ENCODE measurements at places on chromosomes 2 and 18. TPM values are rescaled to one million over a fixed set of nuclear protein-coding genes. Genes with fewer than 3 reads are reported as not detected.
A peak's percentile ranks its signal among the peaks of the same experiment; 100 is the strongest.

- no peak overlapping the region for H3K4me3 ChIP-seq
- no peaks in the 10 kb centered on the region for H3K4me1 ChIP-seq
- H3K27me3 ChIP-seq: no peaks in the 10 kb centered on the region
Observed at GRCh38 chr2:230471074-230471473, 55.1 kb downstream of the SP100 start.

- no peaks in the 10 kb centered on the region for H3K4me1 ChIP-seq
- no peaks in the 10 kb centered on the region for H3K27me3 ChIP-seq
- no peak overlapping the region for H3K27ac ChIP-seq
- no peaks in the 10 kb centered on the region for H3K36me3 ChIP-seq
- DNase-seq: no peak
- no peak overlapping the region for H3K4me3 ChIP-seq
Observed at GRCh38 chr18:64983497-64984238, 767.1 kb upstream of the CDH7 start.

DNA sequence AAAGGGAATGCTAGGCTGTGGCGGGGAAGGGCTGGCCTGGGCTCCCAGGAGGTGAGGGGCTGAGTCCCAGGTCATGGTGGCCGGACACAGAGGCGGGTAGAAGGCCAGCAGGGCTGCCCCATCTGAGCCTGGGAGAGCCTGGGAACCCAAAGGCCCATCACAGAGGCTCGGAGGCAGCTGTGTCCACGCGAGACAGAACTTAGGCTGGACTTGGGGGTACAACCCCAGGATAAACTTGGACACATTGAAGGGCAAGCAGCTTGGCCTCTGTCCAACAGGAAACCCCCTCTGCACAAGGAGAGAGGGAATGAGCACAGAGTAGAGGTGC is 95.9 kb downstream of the ZFP36L2 start:
- H3K27ac ChIP-seq: peak overlapping the region; percentile 63
- peaks cover 36% of the 10 kb centered on the region for H3K4me1 ChIP-seq
- H3K36me3 ChIP-seq: no peaks in the 10 kb centered on the region
- no peak for DNase-seq
- H3K27me3 ChIP-seq: no peaks in the 10 kb centered on the region
- no peak overlapping the region for H3K4me3 ChIP-seq

FAM237A gene
- total RNA-seq: not detected

AQP12B gene
- 9.6 TPM for total RNA-seq

KRTCAP3 gene
- total RNA-seq: 147 TPM

CYP27A1 gene
- total RNA-seq: 54.0 TPM

GRCh38 chr2:104539649-104540048 is 314.3 kb upstream of the POU3F3 start:
- DNase-seq: no peak
- no peaks in the 10 kb centered on the region for H3K27me3 ChIP-seq
- H3K27ac ChIP-seq: no peak overlapping the region
- no peak overlapping the region for H3K4me3 ChIP-seq
- no peaks in the 10 kb centered on the region for H3K36me3 ChIP-seq
- no peaks in the 10 kb centered on the region for H3K4me1 ChIP-seq

- no peak overlapping the region for H3K27ac ChIP-seq
- no peaks in the 10 kb centered on the region for H3K4me1 ChIP-seq
- H3K4me3 ChIP-seq: no peak overlapping the region
- no peaks in the 10 kb centered on the region for H3K36me3 ChIP-seq
- DNase-seq: no peak
Observed at GRCh38 chr2:171788316-171788993, 101.2 kb downstream of the DYNC1I2 start.

- no peaks in the 10 kb centered on the region for H3K27me3 ChIP-seq
- no peaks in the 10 kb centered on the region for H3K4me1 ChIP-seq
- no peaks in the 10 kb centered on the region for H3K36me3 ChIP-seq
- DNase-seq: no peak
- no peak overlapping the region for H3K4me3 ChIP-seq
- no peak overlapping the region for H3K27ac ChIP-seq
Observed at GRCh38 chr2:184444623-184445223, 153.6 kb upstream of the ZNF804A start.

GRCh38 chr2:239544918-239545465 is 144.2 kb upstream of the HDAC4 start:
- DNase-seq: no peak
- no peaks in the 10 kb centered on the region for H3K4me1 ChIP-seq
- no peaks in the 10 kb centered on the region for H3K36me3 ChIP-seq
- no peaks in the 10 kb centered on the region for H3K27me3 ChIP-seq
- no peak overlapping the region for H3K27ac ChIP-seq

- no peaks in the 10 kb centered on the region for H3K27me3 ChIP-seq
- H3K4me1 ChIP-seq: no peaks in the 10 kb centered on the region
- DNase-seq: no peak
- no peak overlapping the region for H3K4me3 ChIP-seq
- peaks cover 13% of the 10 kb centered on the region for H3K36me3 ChIP-seq
- H3K27ac ChIP-seq: no peak overlapping the region
Observed at GRCh38 chr2:98541489-98541888, 66.8 kb downstream of the COA5 start.

- no peaks in the 10 kb centered on the region for H3K27me3 ChIP-seq
- no peaks in the 10 kb centered on the region for H3K4me1 ChIP-seq
- no peaks in the 10 kb centered on the region for H3K36me3 ChIP-seq
- DNase-seq: no peak
- H3K4me3 ChIP-seq: no peak overlapping the region
- no peak overlapping the region for H3K27ac ChIP-seq
Observed at GRCh38 chr2:168062054-168062453, 185.3 kb downstream of the STK39 start.

- H3K27me3 ChIP-seq: no peaks in the 10 kb centered on the region
- no peaks in the 10 kb centered on the region for H3K36me3 ChIP-seq
- no peaks in the 10 kb centered on the region for H3K4me1 ChIP-seq
- no peak for DNase-seq
- H3K4me3 ChIP-seq: no peak overlapping the region
Observed at GRCh38 chr2:120029672-120030640, 17.1 kb downstream of the EPB41L5 start.

DNA sequence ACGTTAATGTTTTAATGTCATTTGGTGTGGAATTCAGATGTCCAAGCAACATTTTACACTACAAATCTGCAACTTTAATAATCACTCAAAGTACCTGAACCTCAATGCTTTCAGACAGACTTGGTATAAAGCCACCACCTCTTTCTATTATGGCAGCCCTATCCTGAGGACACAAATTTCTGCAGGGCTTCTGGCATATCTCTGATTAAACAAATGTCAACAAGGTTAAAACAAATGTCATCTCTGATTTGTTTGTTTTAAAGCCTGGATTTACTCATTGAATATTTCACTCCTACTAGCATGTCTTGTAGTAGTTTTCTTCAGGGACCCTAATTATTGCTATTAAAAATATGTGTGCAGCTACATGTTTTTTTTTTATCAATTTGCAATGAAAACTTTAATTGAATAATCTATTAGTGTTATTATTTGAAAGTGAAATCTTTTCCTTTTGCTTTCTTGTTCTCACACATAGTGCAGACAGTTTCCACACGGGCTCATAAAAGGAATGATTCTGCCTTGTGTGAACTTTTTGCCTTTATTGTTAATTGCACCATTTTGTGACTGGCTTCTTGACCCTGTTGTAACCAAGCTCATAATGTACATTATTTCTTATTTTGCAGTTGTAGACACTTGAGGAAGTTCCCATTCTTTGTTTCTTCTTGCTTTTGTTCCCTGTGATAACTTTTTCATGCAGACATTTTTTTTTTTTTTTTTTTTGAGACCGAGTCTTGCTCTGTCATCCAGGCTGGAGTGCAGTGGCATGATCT is 30.1 kb downstream of the IL37 start:
- H3K27ac ChIP-seq: no peak overlapping the region
- no peak overlapping the region for H3K4me3 ChIP-seq
- H3K36me3 ChIP-seq: no peaks in the 10 kb centered on the region
- H3K27me3 ChIP-seq: no peaks in the 10 kb centered on the region
- no peaks in the 10 kb centered on the region for H3K4me1 ChIP-seq
